Tibial nerve (tissue), 4 donors: ENCODE measurements at places on chromosomes 12 and 14. TPM values are rescaled to one million over a fixed set of nuclear protein-coding genes. Genes with fewer than 3 reads are reported as not detected.

Gene HDAC7
- 96.1 TPM for total RNA-seq

Gene DNAJC22
- not detected for total RNA-seq

GRCh38 chr12:38771871-38772270 lies 133.5 kb downstream of the CPNE8 start:
- no peak for DNase-seq
- H3K27me3 ChIP-seq: no peaks in the 10 kb centered on the region
- no peak overlapping the region for H3K27ac ChIP-seq
- no peak overlapping the region for H3K4me3 ChIP-seq

GRCh38 chr12:109451400-109451799 lies 25.7 kb downstream of the KCTD10 start:
- no peaks in the 10 kb centered on the region for H3K27me3 ChIP-seq
- DNase-seq: no peak
- no peak overlapping the region for H3K4me3 ChIP-seq
- H3K4me1 ChIP-seq: peaks cover 5% of the 10 kb centered on the region

- no peaks in the 10 kb centered on the region for H3K27me3 ChIP-seq
- no peak for DNase-seq
- peaks cover 14% of the 10 kb centered on the region for H3K4me1 ChIP-seq
- H3K36me3 ChIP-seq: no peaks in the 10 kb centered on the region
Measured at GRCh38 chr14:67815573-67816225, 691 bp downstream of the ZFYVE26 start.
